NCI-H1105 treated with DMSO at 0.1 percent for 48 hours (cell line): ENCODE measurements at places on chromosomes 12 and 14.
A peak's percentile ranks its signal among the peaks of the same experiment; 100 is the strongest.

GRCh38 chr12:120224304-120225199 lies 23.6 kb upstream of the RPLP0 start:
- peak; percentile 96 for DNase-seq

- peak; percentile 68 for DNase-seq
These were observed at the start of gene FAM234B for GRCh38 chr12:13044002-13044905. FAM234B (plus strand) TSS chr12:13044381; CDS start chr12:13044404, 23 bp downstream.

DNA sequence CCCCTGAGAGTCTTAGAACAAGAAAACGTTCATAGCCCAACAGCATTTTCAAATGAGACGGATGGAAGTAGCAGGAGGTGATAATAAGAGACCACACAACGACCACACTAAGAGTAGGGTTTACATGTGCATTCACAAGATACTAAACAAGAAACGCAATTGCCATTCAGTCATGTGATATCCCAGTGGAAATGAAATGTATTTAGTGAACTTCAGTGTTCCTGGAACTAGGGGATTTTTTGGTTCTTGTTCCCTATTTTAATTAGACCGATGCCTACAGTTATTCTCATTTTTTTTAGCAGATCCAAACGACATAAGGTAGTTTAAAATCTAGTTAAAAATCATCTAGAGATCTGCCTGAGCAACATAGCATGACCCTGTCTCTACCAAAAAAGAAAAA lies 150.0 kb downstream of the GPR65 start:
- DNase-seq, result no peak

DNA sequence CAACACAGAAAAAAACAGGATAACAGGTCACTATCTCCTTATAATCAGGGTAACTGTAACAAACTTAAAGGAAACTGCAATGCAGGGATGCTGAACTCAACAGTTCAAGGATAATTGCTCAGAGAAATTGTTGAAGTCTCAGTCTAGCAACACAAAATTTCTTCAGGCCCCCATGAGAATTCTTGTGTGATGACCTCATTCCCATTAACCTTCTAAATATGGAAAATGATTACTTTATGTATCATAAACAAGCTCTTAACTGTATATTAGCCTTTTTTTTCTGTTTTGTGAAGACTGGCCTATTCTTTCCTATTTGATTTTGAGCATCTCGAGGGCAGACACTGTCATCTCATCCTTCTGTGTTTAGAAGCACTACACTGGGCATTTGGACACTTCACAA lies 47.1 kb downstream of the IGF1 start:
- no peak for DNase-seq

DNA sequence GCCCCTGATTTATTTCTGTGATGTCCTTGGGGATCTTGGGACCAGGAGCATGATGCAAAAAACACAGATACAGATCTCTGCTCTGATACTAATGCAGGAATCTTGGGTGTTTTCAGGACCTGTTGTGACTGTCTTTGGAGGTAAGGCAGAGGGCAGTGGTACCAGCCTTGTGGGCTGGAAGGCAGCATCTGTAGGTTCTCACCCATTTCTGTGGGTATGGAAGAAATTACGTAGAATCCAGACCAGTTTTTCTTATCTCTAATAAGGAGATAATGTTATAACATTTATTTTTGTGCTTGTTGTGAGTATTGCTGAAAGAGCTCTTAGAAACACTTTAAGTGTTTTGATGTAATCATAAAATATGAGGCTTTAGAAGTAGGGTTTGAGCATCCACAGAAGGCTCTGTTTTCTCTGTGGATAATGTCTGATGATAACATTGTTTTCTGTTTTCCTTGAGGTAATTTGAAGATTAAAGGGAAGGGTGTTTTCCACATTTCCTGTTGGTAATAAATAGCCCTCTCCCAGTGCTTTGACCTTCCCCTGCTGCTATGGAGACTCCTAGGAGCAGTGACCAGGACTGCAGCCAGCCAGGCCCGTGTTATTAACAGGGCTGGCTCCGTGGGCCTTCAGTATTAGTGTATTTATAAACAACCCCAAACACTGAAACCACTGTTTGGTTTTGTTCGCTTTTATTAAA lies 9.4 kb upstream of the DCP1B start:
- DNase-seq, result no peak

DNA sequence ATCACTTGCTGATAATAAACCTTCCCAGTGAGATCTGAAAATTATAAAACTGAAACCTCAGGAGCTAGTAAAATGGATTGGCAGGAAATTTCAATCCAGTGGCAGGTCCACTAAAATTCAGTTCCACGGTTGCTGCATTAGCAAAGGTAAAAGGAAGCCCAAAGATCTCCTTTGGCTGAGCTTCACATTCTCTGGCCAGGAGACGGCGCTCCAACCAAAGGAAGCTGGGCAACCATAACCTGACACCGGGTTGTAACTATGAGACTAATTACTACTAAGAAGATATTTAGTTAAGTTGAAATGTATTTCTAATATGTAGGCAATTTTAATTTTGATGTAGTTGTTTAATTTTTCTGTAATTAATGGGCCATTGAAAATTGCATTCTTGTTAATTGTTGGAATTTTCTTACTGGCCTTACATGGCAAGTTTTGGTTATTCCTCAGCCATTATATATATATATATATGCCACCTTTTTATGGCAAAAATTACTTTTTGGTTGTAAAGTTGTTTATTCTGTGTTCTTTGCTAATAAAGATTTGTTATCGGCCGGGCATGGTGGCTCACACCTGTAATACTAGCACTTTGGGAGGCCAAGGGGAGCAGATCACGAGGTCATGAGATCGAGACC lies 17.0 kb downstream of the OR8S1 start:
- peak; percentile 41 for DNase-seq

DNA sequence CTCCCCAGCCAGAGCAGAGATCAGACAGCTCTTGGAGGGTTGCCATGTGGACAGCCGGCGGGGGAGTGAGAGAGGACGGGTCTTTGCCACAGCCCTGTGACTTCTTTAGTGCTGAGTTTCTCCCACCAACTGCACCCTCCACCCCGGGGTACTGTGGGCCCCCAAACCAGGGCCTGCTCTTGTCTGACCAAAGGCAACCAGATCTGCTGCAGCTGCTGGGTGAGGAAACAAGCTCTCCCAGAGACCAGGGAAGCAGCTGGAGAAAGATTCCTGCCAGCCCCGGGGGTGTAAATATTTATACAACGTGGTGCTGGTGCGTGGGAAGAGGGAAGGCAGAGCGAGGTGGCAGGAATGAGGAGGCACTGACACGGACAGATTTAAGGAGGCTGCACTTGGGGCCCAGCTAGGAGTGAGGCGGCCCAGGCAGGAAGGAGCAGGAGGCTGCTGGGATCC lies 14.3 kb upstream of the ZFP36L1 start:
- no peak for DNase-seq

DNA sequence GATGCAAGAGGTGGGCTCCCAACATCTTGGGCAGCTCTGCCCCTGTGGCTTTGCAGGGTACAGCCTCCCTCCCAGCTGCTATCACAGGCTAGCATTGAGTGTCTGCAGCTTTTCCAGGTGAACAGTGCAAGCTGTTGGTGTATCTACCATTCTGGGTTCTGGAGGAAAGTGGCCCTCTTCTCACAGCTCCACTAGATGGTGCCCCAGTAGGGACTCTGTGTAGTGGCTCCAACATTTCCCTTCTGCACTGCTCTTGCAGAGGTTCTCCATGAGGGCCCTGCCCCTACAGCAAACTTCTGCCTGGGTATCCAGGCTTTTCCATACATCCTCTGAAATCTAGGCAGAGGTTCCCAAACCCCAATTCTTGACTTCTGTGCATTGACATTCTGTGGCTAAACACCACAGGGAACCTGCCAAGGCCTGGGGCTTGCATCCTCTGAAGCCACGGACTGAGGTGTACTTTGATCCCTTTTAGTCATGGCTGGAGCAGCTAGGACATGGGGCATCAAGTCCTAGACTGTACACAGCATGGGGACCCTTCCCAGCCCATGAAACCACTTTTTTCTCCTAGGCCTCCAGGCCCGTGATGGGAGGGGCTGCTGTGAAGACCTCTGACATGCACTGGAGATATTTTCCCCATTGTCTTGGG lies 24.0 kb upstream of the SLC38A1 start:
- no peak for DNase-seq

GRCh38 chr12:102534899-102535298 lies 54.5 kb upstream of the IGF1 start:
- no peak for DNase-seq

DNA sequence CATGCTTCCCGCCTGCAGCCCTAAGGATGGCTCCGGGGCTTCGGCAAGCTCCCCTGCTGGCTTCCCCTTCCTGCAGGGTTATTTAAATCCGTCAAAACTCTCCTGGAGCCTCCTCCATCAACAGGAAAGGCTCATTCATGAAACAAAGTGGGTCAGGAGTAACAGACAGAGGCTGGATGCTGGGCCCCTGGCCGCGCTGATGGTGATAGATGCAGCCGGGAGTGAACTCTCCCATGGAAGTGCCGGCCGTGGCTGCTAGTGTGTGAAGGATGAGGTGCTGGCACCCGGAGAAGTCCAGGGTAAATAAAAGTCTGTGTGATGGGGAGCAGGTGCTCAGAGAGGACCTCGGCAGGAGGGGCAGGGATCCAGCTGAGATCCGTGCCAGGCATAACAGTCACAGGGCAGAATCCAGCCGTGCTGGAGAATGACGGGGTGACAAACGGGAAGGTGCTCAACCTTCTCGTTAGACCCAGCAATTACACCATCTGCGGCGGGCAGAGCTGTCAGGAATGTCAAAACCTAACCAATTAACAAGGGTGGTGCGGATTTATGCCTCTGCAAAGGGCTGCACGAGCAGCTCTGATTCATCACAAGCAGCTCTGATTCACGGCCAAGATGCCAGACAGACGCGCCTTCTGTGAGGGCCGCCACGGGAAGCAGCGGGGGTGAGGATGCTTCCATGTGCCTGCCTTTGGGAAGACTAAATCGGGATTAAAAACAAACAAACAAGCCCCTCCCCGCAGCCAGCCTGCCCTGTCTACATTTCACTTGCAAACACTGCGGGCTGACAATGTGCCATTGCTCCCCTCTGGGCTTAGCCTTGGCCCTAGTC lies 55.6 kb downstream of the SYNE3 start:
- peak; percentile 96 for DNase-seq

DNA sequence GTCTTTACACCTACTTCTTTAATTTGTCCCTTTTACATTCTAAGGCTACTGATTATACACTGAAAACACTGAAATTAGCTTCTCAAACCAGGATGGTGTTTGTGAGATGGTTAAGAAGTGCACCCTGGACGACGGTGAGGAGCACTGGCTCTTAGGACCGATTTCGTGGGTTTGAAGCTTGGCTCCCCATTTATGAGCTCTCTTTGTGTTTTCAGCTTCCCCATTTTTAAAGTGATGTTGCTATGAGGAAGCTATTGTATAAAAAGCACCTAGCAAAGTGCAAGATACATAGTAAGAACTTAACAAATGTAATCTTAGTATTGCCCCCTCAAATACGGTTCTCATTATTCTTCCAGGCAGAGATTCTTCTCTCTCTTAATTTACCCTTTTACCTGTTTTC lies 4.7 kb downstream of the NFYB start:
- no peak for DNase-seq

DNA sequence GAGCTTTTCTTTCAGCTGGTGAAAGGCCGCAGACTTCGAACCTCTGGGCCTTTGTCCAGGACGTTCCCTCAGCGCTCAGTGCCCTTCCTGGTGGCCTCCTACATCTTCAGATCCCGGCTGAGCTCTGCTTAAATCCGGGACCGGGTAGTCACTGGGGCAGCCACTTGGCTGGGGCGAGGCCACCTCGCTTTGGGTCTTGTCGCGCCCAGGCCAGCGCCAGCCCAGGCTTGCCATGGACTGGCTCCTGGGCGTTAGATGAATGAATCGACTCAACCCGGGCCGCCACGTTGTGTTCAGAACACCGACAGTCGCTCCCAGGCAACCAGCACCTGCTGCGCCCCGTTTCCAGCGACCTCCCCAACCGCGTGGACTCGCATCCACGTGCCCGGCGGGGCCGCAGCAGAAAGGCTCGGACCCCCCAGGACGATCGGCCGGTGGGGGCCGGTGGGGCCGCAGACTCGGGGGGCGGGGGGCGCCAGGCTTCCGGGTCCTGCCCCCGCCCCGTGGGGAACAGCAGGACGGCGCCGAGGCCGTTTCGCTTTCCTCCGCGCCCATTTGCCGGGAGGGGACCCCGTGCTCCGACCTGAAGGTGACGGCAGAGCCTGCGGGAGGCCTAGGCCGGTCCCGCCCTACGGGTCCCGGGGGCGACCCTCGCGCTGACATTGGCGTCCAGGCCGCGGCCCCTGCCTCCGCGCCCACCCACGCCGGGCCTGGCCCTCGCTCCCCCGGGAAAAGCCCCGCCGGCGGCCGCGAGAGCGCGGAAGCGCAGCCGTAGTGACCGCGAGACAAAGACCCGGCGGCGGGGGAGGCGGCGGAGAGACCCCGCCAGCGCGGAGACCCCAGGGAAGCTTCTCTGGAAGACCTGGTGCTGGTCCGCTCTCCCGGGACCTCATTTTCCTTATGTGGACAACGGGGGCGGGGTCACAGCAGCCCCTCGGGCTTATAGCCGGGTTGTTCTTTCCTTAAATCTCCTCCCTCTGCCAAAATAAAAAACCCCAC lies 37.3 kb upstream of the RCOR1 start:
- no peak for DNase-seq

DNA sequence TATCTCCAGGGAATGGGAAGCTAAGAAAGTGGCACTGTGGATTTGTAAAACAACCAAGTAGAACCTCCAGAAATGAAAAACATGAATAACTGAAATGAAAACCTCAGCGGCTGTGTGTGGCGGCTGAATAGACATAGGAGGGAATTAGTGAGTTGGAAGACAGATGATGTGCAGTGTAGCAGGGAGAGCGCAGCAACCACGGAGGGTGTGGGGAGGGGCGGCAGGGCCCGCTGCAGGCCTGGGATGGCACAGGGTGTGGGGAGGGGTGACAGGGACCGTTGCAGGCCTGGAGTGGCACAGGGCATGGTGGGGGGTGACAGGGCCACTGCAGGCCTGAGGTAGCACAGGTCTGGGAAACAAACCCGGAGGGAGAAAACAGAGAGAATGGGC lies 51.1 kb downstream of the BEGAIN start:
- DNase-seq, result no peak

DNA sequence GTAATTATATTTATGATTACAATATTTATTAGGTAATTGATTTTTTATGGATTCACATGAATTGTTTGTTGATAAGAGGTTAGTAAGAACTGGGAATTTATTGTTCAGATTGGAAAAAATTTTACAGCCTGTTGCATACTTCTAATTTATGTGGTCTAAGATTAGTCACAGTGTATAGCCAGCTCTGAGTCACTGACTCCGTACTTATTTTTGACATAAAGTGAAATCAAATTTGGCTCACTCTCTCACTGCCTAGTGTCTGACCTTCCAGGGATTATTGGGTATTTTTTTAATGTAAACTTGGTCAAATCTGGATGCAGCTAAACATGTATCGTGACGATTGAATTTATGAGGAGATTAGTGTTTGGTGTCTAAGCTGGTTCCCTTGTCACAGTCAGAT lies 109.3 kb downstream of the PTPRQ start:
- DNase-seq, result no peak

DNA sequence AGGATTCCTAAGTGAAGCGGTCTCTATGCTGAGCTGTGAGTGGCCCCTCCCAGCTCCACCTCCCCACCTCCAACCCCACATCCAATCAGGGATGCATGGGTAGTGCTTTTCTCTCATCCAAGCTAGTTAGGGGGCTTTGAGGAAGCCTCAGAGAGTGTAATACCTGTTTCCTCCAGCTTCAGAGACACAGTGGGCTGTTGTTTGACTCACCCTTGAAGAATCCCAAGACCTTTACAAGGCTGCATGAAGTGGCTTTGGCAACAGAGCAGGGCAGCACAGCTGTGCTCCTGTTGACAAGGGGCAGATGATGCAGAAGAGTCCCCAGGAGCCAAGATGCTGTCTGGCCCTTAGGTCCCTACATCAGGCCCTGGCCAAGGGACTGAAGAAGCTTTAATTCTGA lies 27.1 kb upstream of the CLMN start:
- no peak for DNase-seq

GRCh38 chr12:9367201-9367600 lies 159.0 kb upstream of the PZP start:
- DNase-seq, result no peak
